ENCODE measurements at places on chromosomes 11 and 22.

DNA sequence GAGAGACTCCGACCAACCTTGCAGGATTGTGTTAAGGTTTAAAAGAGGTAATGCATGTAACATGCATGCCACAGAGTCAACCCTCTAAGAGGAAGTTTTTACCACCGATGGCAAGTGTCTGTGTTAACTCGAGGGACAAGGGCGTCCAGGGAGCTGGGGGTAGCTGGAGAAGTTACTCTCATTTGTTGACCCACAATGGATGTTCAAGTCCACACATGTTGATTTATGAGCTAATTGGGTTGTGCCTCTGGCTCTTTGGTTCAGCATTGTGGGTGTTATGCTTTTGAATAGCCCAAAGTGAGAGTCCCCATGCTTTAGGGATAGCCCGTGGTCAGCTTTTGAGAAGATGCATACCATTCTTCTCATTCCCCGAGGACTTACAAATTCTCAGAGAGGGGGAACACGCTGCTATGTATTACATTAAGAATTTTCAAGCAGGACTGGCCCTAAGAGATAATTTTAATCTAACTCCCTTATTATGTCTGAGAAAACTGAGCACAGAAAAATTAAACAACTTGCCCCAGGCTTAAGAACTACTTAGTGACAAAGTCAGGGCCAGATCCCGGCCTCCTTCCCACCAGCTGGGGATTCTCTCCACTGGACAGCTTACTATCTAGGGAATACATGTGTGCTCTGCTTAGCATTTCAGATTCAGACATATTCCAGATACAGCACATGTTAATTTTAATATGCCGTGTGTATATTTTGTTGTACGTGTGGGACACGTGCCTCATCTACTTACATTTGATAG lies 5.2 kb upstream of the PLET1 start:
- peak; percentile 60 for DNase-seq

GRCh38 chr11:8384199-8384821 lies 120.6 kb upstream of the LMO1 start:
- DNase-seq, result peak; percentile 4

DNA sequence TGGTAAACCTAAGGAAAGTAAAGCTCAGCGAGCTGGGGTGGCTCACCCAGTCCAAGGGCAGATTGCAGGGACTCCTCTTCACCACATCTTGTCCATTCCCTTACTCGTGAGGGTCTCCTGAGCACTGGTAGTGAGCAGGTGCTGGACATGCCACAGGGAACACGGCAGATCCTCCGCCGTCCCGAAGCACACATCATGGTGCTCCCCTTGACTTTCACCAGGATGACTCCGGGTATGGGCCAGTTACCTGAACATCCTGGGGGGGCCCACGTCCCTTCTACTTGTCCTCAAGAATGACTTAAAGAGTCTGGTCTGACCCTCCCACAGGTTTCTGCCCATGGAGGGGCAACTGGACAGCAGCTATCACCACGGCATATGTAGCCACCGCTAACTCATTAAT lies 8.0 kb upstream of the SF1 start:
- no peak for DNase-seq

DNA sequence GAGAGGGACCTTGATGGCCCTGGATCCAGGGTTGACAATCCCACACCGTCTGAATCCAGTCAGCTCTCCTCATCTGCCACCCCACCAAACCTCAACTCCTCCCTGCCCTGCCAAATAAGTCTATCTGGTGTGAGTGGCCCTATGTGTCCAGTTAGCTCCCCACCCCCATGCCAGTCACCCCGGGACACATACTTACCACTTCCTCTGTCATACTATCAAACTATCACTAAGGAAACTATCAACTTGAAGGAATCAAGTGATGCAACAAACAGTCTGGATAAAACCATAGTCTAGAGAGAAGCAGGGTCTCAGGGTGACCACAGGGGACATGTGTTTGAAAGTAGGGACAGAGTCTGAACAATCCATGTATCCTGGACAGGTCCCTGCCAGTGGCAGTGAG lies 13.2 kb upstream of the CSF2RB start:
- no peak for DNase-seq

DNA sequence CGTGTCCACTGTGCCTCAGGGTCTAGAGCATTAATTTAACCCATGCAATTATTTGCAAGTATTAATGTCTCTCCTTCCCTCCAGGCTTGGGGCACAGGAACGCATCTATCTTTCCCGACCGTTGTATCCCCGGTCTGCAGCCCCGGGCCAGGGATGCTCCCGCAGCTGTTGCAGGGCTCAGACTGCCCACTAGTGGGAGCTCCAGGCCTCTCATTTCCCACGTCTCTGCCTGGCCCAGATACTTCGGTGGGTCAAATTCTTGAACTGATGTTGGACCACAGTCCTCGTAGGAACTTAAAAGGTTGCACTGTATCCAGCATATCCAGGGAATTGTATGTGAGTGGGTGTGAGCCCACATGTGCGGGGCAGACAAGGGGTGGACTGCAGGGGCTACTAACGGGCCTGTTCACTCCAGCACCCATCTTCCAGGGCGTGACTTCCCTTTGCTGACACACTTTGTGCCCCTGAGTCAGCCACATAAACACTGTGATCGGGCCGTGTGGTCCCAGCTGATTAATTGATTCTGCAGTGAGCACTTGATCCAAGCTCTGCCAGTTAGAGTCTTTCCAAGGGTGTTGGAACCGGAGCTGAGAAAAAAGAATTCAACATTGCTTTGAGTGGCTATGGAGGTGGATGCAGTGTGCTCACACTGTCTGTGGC lies 451.3 kb downstream of the TBC1D22A start:
- DNase-seq, result peak; percentile 12

GRCh38 chr22:45284705-45285262 lies at the start of gene UPK3A:
UPK3A (plus strand) TSS chr22:45284949; CDS start chr22:45285014, 65 bp downstream.
- DNase-seq, result no peak

DNA sequence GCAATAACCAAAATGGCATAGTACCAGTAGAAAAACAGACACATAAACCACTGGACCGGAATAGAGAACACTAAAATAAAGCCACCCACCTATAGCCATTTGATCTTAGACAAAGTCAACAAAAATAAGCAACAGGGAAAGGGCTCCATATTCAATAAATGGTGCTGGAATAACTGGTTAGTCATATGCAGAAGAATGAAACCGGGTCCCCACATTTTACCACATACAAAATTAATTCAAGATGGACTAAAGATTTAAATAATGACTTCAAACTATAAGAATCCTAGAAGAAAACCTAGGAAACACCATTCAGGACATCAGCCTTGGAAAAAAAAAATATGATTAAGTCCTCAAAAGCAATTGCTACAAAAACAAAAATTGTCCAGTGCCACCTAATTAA lies 30.1 kb upstream of the NOX4 start:
- DNase-seq, result peak; percentile 65

DNA sequence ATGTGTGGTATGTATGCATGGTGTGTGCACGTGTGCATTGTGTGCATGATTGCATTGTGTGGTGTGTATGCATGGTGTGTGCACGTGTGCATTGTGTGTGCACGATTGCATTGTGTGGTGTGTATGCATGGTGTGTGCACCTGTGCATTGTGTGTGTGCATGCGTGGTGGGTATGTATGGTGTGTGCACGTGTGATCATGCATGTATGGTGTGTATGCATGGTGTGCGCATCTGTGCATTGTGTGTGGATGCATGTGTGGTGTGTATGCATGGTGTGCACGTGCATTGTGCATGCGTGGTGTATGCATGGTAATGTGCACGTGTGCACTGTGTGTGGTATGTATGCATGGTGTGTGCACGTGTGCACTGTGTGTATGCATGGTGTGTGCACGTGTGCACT lies 16.8 kb downstream of the ALG12 start:
- no peak for DNase-seq

GRCh38 chr11:105862736-105863367 lies 159.2 kb downstream of the MSANTD4 start:
- peak; percentile 66 for DNase-seq

- no peak for DNase-seq
These were observed at the start of gene CALCB for GRCh38 chr11:15073361-15074205. CALCB (plus strand) TSS chr11:15073593; CDS start chr11:15074719, 1,126 bp downstream.

GRCh38 chr22:30284172-30284571 lies 5.1 kb downstream of the CASTOR1 start:
- DNase-seq, result no peak

DNA sequence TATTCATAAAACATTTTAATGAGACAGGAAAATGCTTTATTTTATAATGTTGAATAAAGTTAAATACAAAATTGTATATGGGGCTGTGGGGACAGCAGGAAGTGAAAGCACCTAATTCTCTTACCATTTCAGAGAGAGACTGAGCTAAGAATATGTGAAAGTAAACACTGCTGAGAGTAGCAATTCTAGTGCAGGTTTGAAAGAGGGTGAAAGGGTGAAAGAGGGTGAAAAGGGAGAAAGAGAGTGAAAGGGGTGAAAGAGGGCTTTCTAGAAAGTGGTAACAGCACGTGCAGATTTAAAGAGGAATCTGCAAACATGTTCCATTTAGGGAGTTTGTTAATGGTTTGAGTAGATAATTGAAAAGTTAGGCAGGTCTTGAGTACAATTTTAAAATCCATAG lies 652.0 kb upstream of the CCDC90B start:
- no peak for DNase-seq

GRCh38 chr22:37326726-37327125 lies 44.4 kb downstream of the CYTH4 start:
- DNase-seq, result no peak

GRCh38 chr22:48043581-48043980 lies 1281.1 kb downstream of the TBC1D22A start:
- DNase-seq, result no peak

DNA sequence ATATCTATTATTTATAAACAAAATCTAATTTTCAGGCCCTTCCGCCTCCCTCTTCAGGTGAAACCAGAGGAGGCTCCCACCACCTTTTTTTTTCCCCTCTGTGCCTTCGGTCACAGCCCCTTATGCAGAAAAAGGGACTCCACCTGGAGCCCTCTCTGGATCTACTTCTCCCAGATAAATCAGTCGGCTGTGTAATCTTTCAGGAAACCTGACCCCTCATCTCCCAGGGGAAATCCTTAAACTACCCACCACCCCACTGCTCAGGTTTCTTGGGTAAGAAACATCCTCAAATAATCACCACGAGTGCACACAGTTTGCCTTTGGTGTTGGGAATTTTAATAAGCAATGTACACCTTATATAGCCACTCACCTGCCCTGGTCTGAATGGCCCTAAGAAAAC lies 104.2 kb downstream of the NAV2 start:
- DNase-seq, result no peak

DNA sequence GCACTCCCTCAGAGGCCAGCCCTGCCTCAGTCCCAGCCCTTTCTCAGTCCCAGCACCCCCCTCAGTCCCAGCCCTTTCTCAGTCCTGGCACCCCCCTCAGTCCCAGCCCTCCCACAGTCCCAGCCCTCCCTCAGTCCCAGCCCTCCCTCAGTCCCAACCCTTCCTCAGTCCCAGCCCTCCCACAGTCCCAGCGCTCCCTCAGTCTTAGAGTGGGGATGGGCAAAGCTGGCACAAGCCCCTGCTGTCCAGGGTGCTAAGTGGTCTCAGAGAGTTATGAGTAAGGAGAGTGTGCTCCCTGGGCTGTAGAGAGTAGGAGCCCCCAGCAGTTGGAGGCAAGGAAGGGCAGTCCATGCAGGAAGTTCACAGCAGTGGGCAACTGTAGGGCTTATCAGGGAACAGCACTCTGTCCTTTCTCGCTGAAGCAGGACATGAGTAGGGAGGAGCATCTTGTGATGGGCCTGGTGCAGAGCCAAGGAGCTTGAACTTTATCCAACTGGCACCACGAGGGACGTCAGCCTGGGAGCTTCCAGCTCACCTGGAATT lies 51.4 kb upstream of the CRYBB3 start:
- DNase-seq, result no peak

DNA sequence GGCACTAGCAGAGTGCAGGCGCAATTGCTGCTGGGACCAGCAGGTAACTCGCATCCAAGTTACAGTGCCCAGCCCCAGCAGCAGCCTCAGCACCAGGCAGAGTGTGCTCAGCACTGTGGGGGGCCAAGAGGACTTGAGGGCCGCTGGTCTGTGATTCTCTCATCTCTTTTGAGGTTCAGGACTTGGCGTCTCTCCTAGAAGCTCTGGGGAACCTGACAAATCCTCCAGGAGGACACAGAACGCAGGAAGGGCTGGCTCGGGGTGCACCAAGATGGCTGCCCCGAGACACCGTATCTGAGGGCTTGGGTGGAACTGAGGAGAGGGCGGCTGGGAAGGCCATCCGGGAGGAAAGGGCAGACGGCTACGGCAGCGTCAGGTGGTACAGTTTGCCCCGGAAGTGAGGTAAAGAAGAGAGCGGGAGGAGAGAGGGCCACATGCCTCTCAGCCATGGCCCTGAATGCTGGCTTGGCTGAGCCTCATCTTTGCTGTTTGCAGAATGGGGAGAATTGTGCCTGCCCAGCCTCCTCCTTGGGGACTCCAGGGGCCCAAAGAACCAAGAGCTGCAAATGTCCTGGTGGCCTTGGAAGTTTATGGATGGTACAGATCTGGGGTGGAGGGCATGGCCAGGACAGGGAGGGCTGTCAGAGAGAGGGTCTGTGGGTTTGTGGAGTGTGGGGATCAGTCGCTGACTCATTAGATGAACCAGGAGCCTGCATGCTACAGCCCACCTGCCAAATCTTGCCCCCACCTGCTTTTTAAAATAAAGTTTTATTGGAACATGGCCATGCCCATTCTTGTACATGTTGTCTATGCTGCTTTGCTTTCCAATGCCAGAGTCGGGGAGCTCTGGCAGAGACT lies 78.0 kb downstream of the MYEOV start:
- DNase-seq, result no peak

- DNase-seq, result no peak
These were observed 323.3 kb downstream of the NTM start for GRCh38 chr11:131693756-131694155.

DNA sequence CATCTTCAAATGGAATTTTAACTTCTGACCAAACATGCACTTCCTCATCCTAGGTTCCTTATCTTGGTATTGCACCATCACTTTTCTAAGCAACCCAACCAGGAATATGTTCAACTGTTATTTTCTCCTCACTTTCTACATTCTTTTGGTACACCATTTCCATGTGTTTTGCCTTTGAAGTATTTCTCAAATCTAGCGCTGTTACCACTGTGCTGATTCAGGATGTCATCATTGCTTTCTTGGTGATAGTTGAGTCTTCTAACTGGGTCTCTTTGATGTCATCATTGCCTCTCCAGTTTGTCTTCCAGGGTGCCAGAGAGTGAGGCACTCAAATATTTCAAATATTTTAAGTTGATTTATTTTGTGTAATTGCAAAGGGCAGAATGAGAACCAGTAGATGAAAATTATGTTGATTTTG lies 47.5 kb downstream of the HORMAD2 start:
- DNase-seq, result peak; percentile 82

- DNase-seq, result no peak
These were observed 611.8 kb downstream of the BRD1 start for GRCh38 chr22:49215840-49216239.

GRCh38 chr22:29607426-29607825 lies 4.0 kb downstream of the NF2 start:
- DNase-seq, result no peak

DNA sequence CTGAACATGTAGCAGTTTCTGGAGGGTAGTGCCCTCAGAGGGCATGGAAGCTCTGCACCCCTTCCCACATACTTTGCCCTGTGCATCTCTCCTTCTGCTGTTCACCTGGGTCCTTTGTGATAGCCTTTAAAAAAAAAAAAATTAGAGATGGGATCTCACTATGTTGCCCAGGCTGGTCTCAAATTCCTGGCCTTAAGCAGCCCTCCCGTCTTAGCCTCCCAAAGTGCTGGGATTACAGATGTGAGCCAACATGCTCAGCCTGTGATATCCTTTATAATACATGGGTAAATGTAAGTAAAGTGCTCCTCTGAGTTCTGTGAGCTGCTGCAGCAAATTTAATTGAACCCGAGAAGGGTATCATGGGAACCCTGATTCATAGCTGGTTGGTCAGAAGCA lies 33.7 kb downstream of the PPFIA1 start:
- DNase-seq, result no peak
